ENCODE measurements at places on chromosomes 2 and 18. TPM values are rescaled to one million over a fixed set of nuclear protein-coding genes. Genes with fewer than 3 reads are reported as not detected.

The LBX2 gene
- total RNA-seq: 1.1 TPM

The TTC32 gene
- 8.9 TPM for total RNA-seq

The CNDP1 gene
- total RNA-seq: 0.29 TPM

The HOXD1 gene
- total RNA-seq: not detected

GRCh38 chr2:146992057-146992456, 852.8 kb upstream of the ACVR2A start:
- H3K4me3 ChIP-seq: no peak overlapping the region
- no peaks in the 10 kb centered on the region for H3K4me1 ChIP-seq
- H3K27me3 ChIP-seq: no peaks in the 10 kb centered on the region

DNA sequence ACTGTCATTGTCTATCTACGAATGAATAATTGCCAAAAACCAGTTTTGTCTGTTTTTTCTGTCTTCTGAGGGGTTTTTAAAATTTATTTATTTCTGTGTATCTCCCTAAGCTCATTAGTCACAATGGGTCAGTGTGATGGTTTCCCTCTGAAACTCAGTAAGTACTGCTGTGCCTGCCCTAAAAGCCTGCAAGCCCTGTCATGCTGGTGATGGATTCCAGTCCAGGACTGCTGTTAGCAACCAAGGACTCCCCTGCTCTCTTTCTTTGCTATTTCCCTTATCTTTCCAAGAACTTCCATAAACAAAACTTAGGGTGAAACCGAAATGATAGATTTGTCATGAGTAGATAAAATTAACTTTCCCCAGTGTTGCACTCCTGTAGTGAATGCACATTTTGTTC, 11.8 kb upstream of the DSG2 start:
- no peak overlapping the region for H3K4me3 ChIP-seq
- DNase-seq: no peak
- no peak overlapping the region for H3K27ac ChIP-seq
- no peaks in the 10 kb centered on the region for H3K36me3 ChIP-seq
- no peaks in the 10 kb centered on the region for H3K4me1 ChIP-seq

DNA sequence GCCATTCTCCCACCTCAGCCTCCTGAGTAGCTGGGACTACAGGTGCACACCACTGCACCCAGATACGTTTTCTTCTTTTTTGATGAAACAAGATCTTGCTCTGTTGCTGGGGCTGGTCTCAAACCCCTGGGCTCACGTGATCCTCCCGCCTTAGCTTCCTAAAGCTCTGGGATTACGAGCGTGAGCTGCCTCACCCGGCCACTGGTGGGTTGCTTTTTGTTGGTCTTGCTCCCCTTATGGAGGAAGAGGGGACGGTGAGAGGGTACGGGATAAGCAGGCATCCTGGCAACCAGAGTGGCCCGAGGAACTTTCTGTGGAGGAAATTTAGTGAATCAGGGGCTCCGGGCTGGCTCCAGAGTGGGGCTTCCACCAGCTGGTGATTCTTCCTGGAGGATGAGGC, 222.3 kb downstream of the HDAC4 start:
- H3K4me3 ChIP-seq: no peak overlapping the region
- DNase-seq: no peak
- H3K4me1 ChIP-seq: no peaks in the 10 kb centered on the region
- no peaks in the 10 kb centered on the region for H3K27me3 ChIP-seq

DNA sequence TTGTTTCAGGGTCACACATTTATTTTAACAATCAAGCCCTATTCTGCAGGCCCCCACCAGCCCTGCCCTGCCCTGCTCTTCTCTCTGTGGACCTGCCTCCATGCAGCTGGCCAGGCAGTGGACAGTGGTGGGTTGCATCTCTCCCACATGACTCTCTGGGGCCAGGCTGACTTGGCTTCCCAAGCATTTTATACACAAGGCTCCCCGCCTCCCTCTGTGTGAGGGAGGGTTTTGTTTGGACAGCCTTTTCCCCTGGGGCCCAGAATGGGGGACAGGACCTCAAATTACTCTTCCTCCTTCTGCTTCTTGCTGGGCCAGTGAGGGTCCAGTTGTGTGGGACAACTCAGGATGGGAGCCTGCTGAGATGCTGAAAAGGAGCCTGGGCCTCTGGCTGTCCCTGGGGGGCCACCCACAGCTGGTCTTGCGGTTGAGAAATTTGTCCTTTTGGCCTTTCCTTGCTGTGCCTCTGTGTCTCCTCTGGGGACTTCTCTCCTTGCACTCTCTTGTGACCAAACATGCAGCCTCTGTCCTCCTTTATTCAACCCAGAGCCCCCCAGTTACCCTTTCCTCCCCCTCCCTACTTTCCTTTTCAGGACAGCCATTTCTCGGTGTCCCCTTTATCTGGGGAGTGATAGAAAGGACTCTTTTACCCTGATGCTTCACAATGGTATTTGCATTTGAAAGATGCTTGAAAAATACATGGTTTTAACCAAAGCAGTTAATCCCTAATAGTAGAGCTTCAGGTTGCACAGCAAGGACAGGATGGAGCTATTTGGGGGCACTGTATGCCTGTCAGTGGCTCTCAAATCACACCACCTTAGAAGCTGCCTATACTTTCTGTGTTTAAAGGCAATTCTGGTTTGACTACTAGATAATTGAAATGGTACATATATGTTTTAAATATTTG, 151.1 kb downstream of the FHOD3 start:
- H3K4me3 ChIP-seq: peak overlapping the region; percentile 43
- H3K27ac ChIP-seq: peak overlapping the region; percentile 32
- peaks cover 10% of the 10 kb centered on the region for H3K36me3 ChIP-seq
- DNase-seq: no peak
- peaks cover 5% of the 10 kb centered on the region for H3K4me1 ChIP-seq

GRCh38 chr2:158735822-158736580, 59.1 kb upstream of the DAPL1 start:
- no peak for DNase-seq
- H3K27ac ChIP-seq: no peak overlapping the region
- H3K4me1 ChIP-seq: no peaks in the 10 kb centered on the region
- no peak overlapping the region for H3K4me3 ChIP-seq
- H3K27me3 ChIP-seq: no peaks in the 10 kb centered on the region

DNA sequence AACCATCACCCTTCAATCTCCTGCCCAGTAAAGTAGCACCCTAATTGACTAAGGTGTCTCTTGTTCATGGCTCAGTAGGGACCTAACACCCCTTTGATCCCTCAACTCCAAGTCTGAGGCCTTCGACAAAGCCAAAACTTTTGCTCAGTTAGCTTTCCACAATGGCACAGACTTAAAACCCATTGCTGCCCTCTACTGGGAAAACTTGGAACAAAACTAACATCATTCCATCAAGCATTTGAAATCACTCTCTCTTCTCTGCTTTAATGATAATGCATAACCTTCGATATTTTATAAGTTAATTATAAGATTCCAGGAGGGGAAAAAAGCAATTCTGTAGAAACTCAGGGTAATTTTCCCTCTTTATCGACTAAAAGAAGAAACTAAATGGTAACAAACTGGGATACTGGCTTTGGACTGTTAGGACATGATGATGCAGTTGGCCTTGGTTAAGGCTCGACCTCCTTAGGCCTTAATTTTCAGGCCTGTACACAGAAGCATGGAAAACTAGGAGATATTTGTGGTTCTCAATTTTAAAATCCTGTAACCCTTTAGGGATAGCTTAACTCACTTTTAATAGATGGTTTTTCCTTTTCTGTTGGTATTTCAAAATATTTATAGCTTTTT, 127.8 kb downstream of the STK39 start:
- H3K4me1 ChIP-seq: no peaks in the 10 kb centered on the region
- H3K36me3 ChIP-seq: peaks cover 12% of the 10 kb centered on the region
- no peak overlapping the region for H3K27ac ChIP-seq
- DNase-seq: no peak

- no peak overlapping the region for H3K4me3 ChIP-seq
- DNase-seq: no peak
- no peaks in the 10 kb centered on the region for H3K4me1 ChIP-seq
- no peaks in the 10 kb centered on the region for H3K36me3 ChIP-seq
These were observed 810.1 kb upstream of the ZEB2 start for GRCh38 chr2:145329971-145330370.

- no peak for DNase-seq
- no peaks in the 10 kb centered on the region for H3K36me3 ChIP-seq
- H3K27me3 ChIP-seq: no peaks in the 10 kb centered on the region
- no peaks in the 10 kb centered on the region for H3K4me1 ChIP-seq
These were observed 888.4 kb downstream of the TRIB2 start for GRCh38 chr2:13604951-13605661.

GRCh38 chr2:84033347-84033974, 425.6 kb downstream of the SUCLG1 start:
- DNase-seq: no peak
- no peak overlapping the region for H3K4me3 ChIP-seq
- H3K27ac ChIP-seq: no peak overlapping the region
- no peaks in the 10 kb centered on the region for H3K4me1 ChIP-seq
- H3K36me3 ChIP-seq: no peaks in the 10 kb centered on the region

GRCh38 chr18:13416848-13417247, 198.3 kb downstream of the LDLRAD4 start:
- no peaks in the 10 kb centered on the region for H3K4me1 ChIP-seq
- no peaks in the 10 kb centered on the region for H3K27me3 ChIP-seq
- no peak overlapping the region for H3K27ac ChIP-seq

DNA sequence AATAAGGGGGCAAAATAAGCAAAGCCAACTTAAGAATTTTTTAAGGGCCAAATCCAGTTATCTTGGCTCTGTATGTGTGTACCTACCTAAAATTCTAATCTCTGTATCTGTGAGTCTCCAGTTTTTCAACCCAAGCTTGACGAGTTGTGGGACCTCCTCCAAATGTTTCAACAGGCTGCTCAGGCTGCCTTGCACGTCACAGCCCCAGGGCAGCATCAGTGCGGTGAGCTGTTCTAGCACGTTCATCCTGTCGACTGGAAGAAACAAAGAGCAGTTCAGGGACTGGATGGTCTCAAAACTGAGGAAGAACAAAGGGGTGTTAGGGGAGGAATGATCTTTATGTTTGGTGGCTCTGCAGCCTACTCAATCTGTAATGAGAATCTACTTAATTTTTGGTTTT, 29.4 kb downstream of the NLRC4 start:
- H3K36me3 ChIP-seq: no peaks in the 10 kb centered on the region
- no peak overlapping the region for H3K4me3 ChIP-seq
- H3K27me3 ChIP-seq: no peaks in the 10 kb centered on the region

- peaks cover 13% of the 10 kb centered on the region for H3K36me3 ChIP-seq
- DNase-seq: no peak
These were observed 118.6 kb upstream of the EML6 start for GRCh38 chr2:54604871-54605270.

The RNU2-63P gene
- total RNA-seq: 20.4 TPM

The IL18RAP gene
- total RNA-seq: not detected
